ENCODE measurements at places on chromosomes 11 and 22. TPM values are rescaled to one million over a fixed set of nuclear protein-coding genes. Genes with fewer than 3 reads are reported as not detected.

Gene OR10A5
- not detected for total RNA-seq

Gene PHETA2
- 2.3 TPM for total RNA-seq

Gene RAC2
- total RNA-seq: 744 TPM

- no peak for DNase-seq
Measured at GRCh38 chr11:68546555-68546954, 86.0 kb downstream of the PPP6R3 start.

DNA sequence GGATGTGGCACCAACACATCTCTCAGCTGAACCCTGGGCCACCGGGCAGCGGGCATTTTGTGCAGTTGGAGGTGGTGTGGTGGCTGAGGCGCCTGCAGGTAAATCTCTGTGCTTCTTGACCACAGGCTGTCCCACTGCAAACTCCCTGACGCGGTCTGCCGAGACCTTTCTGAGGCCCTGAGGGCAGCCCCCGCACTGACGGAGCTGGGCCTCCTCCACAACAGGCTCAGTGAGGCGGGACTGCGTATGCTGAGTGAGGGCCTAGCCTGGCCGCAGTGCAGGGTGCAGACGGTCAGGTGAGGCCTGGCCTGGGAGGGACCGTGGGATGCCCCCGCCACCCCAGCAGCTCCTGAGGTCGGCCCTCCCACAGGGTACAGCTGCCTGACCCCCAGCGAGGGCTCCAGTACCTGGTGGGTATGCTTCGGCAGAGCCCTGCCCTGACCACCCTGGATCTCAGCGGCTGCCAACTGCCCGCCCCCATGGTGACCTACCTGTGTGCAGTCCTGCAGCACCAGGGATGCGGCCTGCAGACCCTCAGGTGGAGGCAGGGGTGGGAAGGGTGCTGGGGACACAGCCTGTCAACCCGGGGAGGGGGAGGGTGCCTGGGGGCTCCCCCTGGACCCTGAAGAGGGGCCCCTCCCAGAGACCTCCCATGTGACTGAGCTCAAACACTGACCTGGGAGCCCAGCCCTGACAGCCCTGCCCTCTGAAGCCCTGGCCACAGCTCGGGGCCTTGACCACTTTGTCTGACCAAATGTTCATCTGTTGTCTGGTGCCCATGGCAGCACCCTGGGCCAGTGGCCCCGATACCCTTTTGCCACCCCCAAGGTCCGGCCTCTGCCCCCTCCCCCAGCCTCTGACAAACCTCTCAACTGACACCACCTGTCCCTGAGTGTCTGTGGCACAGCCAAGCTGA lies 4.6 kb upstream of the PGGHG start:
- peak; percentile 14 for DNase-seq

Gene OR51S1
- total RNA-seq: not detected

Gene KRTAP5-9
- total RNA-seq: not detected

DNA sequence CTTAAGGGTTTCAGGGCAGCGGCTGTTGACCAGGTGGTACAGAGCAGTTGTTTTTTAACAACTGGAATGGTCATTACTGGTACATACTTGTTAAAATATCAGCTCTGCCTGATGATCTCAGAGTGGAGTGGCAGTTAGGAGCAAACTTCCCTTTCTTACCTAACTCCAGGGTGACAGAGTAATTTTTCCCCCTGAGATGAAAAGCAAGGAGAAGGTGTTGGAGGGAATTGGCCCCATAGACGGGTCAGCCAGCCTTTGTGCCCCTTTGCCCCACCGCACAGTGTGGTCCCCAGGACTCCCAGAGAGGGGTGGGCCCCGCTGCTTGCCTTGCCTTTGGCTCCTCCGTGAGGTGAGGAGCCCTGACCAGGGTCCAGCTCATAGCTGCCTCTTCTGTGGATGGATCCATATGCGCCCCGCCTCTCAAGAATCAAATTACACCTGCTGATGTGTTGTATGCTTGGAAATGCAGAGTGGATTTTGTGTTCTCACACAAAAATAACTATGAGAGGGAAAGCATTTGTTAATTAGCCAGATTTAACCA lies 27.0 kb upstream of the SORL1-AS1 start:
- no peak for DNase-seq

GRCh38 chr22:43955883-43956782 lies 891 bp downstream of the SAMM50 start:
- DNase-seq: no peak

- no peak for DNase-seq
Measured at GRCh38 chr11:12864316-12865156, 144.6 kb upstream of the RASSF10 start.

GRCh38 chr22:33875316-33875715 lies 45.0 kb downstream of the LARGE1 start:
- no peak for DNase-seq

All from natural killer cell (primary cell).